ENCODE measurements at places on chromosomes 2 and 18. TPM values are rescaled to one million over a fixed set of nuclear protein-coding genes. Genes with fewer than 3 reads are reported as not detected.

DNA sequence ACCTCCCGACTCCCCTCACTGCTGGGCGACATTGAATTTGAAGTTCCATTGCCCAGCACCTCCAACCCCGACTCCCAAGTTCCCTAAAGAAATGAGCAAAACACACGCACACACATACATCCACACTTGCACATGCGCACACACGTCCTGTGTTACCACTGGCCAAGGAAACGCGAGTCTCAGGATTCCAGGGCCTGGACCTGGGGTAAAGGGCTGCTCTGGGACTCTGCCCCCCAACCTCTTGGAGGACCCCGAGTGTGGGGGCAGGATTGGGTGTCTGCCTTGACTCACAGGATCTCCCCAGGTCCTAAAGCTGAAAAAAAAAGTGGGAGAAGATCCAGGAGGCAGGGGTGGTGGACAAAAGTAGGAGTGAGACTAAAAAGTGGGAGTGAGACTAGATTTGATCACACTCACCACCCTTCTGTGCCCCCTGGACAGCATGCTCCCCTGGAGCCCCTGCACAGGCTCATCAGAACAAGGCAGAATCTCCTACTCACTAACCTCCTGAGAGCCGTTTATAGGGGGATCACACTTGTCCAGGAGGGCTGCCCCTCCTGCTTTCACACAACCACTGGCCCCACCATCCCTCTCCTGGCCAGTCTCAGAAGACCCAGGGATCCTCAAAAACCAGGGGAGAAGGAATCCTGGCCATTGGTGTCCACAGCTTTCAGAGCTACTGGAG lies 202.2 kb downstream of the TNS1 start:
- no peaks in the 10 kb centered on the region for H3K27me3 ChIP-seq
- H3K4me1 ChIP-seq, result peaks cover 7% of the 10 kb centered on the region
- no peak overlapping the region for H3K27ac ChIP-seq
- no peak overlapping the region for H3K4me3 ChIP-seq
- no peaks in the 10 kb centered on the region for H3K36me3 ChIP-seq

The CENPA gene
- total RNA-seq, result 23.6 TPM

DNA sequence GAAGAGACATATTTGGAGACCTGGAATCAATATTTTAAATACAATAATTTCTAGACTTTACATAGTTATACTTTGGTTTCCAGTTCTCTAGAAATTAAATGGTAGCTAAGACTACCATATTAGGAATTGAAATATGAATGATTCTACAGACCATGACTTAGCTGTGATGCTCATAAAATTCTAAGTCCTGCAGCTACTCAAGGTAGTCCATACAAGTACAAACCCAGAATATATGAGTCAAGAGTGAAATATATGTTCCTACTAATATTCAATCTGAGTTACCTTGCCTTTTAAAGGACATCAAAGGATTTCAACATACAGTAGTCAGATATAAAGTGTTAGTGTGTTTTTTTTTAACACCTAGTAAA lies 10.1 kb upstream of the SPOPL start:
- no peaks in the 10 kb centered on the region for H3K27me3 ChIP-seq
- no peak for DNase-seq

- no peaks in the 10 kb centered on the region for H3K36me3 ChIP-seq
- H3K4me3 ChIP-seq, result no peak overlapping the region
- no peaks in the 10 kb centered on the region for H3K27me3 ChIP-seq
- no peaks in the 10 kb centered on the region for H3K4me1 ChIP-seq
- H3K27ac ChIP-seq, result no peak overlapping the region
These were observed 50.1 kb upstream of the MYCN start for GRCh38 chr2:15890124-15890754.

DNA sequence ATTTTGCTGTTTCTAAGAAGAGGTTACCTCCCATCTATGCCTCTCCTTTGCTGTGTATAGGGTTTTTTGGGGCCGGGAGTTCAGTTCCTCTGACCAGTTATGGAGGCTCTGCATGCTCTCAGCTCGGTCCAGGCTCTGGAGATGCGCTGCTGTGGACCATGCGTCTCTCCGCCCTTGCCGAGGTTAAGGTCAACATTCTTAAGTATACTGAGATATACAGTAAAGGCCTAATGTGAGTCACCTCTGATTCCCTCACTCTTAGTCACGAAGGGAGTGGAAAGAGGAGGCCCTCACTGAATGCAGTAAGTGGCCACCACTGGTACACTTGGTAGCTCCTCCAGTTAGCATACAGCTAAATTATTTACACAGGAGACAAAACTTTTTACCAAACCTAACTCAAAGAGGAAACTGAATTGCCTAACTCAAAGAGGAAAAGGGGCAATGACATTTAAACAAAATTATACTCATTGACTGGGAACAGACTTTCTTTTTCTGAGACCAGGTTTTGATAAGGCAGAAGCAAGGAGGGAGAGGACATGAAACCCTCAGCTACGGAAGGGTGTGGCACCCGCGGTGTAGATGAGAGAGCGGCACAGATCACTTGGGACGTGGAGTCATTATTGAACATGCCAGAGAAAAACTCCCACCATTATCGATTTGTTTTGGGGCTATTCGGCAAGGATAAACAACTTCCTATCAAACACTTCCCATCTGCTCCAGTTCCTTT lies 98.7 kb downstream of the COPS8 start:
- H3K27ac ChIP-seq, result no peak overlapping the region
- H3K27me3 ChIP-seq, result peaks cover 6% of the 10 kb centered on the region
- peak; percentile 38 for DNase-seq
- no peak overlapping the region for H3K4me3 ChIP-seq
- H3K36me3 ChIP-seq, result no peaks in the 10 kb centered on the region

The TXNDC2 gene
- total RNA-seq, result not detected

Measured in activated CD4-positive, alpha-beta T cell treated with anti-CD3 and anti-CD28 coated beads, Interleukin-2, amount 10 ng/mL, durations not matched to agents 24 days and 14 days (primary cell).